NCI-H2029 treated with DMSO at 0.1 percent for 48 hours (cell line): ENCODE measurements at places on chromosomes 13 and 19.
A peak's percentile ranks its signal among the peaks of the same experiment; 100 is the strongest.

DNA sequence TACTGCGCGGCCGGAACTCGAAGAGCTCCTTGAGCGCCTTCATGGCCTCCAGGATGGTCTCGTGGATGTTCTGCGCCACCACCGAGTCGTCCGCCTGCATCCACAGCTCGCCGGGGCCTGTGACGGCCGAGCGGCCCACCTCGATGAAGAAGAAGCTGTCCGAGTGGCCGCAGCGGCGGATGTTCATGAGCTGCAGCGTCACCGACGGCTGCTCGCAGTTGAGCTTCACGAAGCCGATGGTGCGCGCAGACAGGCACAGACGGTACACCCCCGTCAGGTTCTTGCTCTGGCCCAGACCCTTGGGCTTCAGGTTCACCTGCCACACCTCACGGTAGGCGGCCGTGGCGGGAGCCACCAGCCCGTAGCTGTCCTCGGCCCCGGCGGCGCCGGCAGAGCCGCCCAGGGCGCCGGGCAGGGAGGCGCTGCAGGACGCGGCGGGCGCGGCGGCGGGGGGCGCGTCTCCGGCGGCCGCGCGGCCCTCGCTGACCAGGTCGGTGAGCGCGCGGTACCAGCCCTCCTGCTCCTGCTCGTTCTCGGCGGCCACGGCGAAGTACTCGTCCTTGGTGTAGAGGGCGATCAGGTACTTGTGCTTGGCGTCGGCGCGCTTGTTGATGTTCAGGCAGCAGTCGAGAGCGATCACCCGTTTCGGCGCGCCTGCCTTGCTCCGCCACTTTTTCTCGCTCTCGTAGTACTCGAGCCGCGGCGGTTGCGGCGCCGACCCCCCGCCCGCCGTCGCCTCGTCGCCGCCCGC, 1.1 kb downstream of the IRS2 start:
- no peak for DNase-seq

- DNase-seq = no peak
Observed at GRCh38 chr13:86090181-86090580, 291.0 kb upstream of the SLITRK6 start.

GRCh38 chr19:22422211-22422610, at the start of gene ZNF98:
Gene ZNF98, minus strand, starts transcription at chr19:22422346. Its CDS starts 122 bp downstream, at chr19:22422224.
- DNase-seq = no peak

GRCh38 chr13:78700121-78700910, 41.4 kb upstream of the OBI1 start:
- DNase-seq = no peak

- DNase-seq = no peak
Observed at GRCh38 chr13:42875475-42876269, 94.3 kb downstream of the FAM216B start.

GRCh38 chr19:13034636-13035035, 39.4 kb downstream of the NFIX start:
- no peak for DNase-seq

- DNase-seq = no peak
Observed at GRCh38 chr19:33804021-33804799, 7.5 kb downstream of the KCTD15 start.

DNA sequence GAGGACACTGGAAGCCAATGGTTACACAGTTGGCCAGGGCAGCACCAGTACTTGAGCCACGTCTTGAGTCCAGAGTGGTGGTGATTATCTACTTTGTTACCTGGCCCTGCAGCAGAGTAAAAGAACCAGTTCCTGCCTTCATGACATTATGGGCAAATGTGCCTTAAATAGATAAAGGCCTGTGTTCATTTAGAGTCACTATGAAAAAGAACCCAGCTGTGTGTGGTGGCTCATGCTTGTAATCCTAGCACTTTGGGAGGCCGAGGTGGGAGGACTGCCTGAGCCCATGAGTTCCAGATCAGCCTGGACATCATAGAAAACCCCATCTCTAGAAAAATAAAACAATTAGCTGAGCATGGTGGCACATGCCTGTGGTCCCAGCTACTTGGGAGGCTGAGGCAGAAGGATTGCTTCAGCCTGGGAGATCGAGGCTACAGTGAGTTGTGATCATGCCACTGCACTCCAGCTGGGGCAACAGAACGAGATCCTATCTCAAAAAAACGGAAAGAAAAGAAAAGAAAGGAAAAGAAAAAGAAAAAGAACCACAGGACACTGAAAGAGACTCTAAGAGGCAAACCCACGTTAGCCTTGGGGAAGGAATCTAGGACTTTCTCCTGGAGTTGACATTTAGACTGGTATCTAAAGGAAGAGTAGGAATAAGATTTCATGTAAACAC, 3.4 kb upstream of the IRF2BP1 start:
- no peak for DNase-seq

- no peak for DNase-seq
Observed at GRCh38 chr13:42490676-42491075, 83.3 kb upstream of the TNFSF11 start.

GRCh38 chr19:33552928-33553279, 31.3 kb upstream of the PEPD start:
- no peak for DNase-seq

- no peak for DNase-seq
Observed at GRCh38 chr19:27673986-27674385, 1539.0 kb downstream of the UQCRFS1 start.

DNA sequence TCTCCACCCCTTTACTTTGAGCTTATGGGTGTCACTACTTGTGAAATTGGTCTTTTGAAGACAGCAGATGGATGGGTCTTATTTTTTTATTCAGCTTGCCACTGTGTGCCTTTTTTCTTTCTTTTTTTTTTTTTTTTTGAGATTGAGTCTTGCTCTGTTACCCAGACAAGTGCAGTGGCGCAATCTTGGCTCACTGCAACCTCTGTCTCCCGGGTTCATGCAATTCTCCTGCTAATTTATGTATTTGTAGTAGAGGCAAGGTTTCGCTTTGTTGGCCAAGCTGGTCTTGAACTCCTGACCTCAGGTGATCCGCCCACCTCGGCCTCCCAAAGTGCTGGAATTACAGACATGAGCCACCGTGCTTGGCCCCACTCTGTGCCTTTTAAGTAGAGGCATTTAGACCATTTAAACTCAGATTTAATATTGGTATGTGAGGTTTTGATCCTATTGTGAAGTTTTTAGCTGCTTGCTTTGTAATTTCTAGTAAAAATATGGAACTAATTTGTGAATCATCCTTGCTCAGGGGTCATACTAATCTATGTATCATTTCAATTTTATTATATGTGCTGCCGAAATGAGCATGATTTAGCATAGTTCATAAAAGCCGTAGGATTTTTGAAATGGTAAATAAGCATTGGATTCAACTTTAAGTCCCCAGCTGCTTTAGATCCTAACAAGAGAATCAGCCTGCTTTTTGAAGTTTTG, 584.5 kb downstream of the SLITRK1 start:
- DNase-seq = no peak

GRCh38 chr13:89688918-89689317, 1658.6 kb upstream of the MIR17HG start:
- no peak for DNase-seq

- no peak for DNase-seq
Observed at GRCh38 chr19:10144361-10144760, 24.7 kb upstream of the EIF3G start.

GRCh38 chr19:44644402-44645016, 799 bp downstream of the PVR start:
- no peak for DNase-seq

- no peak for DNase-seq
Observed at GRCh38 chr19:40205760-40206159, 12.4 kb downstream of the TTC9B start.

- no peak for DNase-seq
Observed at GRCh38 chr19:35484252-35485036, 5.8 kb downstream of the KRTDAP start.

GRCh38 chr13:76523740-76524340, 362.4 kb downstream of the KCTD12 start:
- DNase-seq = no peak

- DNase-seq = peak; percentile 30
Observed at GRCh38 chr19:1591421-1592023, 1.1 kb downstream of the MBD3 start.

DNA sequence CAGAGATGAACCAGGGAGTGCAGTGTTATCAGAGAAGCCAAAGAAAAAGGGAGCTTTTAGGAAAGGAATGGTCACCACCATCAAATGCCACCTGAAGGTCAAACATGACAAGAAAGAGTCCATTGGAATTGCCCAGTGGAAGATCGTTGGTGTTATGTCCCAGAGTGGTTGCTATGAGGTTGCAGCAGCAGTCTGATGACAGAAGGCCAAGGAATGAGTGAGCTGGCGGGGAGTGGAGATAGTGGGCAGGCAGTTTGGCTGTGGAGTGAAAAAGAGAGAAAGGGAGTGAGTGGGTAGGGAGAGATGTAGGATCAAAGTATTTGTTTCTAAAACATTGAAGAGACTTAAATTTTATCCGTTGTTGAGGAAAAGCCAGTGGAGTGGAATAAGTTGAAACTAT, 117.4 kb upstream of the WASF3 start:
- DNase-seq = no peak

DNA sequence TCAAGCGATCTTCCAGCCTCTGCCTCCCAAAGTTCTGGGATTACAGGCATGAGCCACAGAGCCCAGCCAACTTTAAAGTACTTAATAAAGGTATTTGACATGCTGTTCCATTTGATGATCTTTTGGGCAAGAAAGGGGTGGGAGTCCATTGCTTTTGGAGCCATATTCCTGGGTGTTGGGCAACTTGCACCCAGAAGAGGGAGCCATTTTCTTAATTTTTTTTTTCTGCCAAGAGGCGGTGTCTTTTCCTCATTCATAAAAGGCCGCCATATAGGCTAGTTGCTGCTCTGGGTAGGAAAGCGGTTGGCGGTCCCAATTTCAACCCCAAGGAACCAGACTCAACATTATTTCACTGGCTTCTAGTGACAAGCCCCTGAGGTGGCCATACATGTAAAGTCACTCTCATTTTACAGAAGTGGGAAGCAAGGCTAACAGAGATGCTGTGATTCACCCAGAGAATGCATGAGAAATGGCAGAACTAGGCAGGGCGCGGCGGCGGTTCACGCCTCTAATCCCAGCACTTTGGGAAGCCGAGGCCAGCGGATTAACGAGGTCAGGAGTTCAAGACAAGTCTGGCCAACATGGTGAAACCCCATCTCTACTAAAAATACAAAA, 139.6 kb downstream of the CACNA1A start:
- DNase-seq = no peak

GRCh38 chr13:51999510-51999911, 11.7 kb downstream of the ATP7B start:
- no peak for DNase-seq

GRCh38 chr13:88360761-88361160, 689.6 kb downstream of the SLITRK5 start:
- DNase-seq = no peak

- no peak for DNase-seq
Observed at GRCh38 chr13:42696191-42696590, 85.2 kb upstream of the FAM216B start.

GRCh38 chr19:7953060-7953459, 9.6 kb upstream of the TIMM44 start:
- DNase-seq = no peak

- no peak for DNase-seq
Observed at GRCh38 chr13:52961256-52961910, 67.2 kb upstream of the OLFM4 start.

DNA sequence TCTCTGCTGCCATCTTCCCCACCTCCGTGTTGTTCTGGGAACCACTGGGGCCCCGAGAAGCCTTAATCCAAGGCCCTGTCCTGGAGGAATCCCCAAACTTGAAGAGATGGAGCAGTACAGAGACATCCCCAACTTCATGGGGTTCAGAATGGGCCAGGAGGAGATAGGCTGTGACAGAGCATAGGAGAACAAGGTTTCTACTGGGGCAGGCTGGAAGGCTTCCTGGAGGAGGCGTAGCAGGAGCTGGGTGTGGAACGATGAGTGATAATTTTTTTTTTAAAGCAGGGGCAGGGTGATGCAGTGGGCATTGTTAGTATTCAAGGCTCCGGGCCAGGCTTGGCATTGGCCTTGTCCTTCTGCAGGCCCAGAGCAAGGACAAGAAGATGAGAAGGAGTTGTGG, 3.3 kb downstream of the CYP4F8 start:
- no peak for DNase-seq

DNA sequence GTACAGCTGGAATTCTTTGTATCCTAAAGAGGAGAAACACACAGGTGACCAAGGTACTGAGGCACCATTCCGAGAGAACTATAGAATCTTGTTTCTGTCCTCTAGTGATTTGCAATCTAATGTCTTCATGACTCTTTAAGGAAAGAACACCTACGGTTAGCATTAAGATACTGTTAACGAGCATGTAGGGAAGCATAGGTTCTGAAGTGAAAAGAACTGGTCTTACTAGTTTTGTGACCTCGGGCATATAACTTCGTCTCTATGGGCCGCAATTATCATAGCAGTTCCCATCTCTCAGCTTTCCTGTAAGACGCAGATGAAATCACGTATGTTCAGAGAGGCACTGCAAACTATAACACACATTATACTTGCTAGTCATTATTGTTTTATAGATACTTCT, 193.0 kb upstream of the NBEA start:
- no peak for DNase-seq

DNA sequence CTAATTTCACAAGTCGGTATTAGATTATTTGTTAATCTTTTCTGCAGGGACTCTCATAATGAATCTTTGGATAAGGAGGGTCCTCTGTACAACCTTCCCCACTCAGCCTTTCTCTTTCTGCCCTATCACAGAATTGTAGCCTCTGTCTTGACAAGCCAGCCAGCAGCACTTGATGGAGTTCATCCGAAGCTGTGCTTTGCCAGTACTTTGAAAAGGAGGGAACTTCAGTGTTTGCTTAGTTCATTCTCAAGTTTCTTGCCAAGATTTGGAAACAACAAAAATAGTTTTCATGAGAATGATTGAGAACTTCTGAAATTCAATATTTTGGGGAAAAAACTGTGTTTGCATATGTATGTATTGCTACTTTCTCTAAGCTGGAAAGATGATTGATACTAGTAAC, 69.3 kb upstream of the HMGB1 start:
- DNase-seq = no peak

DNA sequence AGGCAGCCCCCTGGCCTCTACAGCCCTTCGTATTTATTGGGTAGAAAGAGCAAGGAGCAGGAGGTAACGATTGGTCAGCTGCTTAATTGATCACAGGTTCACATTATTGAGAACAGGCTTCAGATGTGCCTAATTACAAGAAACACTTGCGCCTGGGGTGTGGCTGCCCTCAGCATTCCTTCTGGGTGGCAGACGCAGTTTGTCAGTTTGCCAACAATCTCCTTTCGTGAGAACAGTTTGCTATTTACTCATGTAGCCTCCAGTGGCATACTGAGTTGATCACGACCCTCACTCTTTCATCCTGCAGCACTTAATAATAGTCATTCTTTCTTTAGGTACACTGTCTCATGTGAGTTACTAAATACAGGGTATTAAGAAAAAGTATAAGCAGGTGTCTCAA, 985.6 kb downstream of the SLITRK5 start:
- DNase-seq = no peak

- no peak for DNase-seq
Observed at GRCh38 chr19:43498233-43498842, 6.2 kb downstream of the PHLDB3 start.
